Activated effector memory CD4-positive, alpha-beta T cell treated with Interleukin-2 at 50 U/mL for 16 hours (primary cell): ENCODE measurements at places on chromosomes 6 and 20.

- DNase-seq, result peak; percentile 26
These were observed at the start of gene LHFPL5 for GRCh38 chr6:35804996-35805736. Gene LHFPL5, plus strand, starts transcription at chr6:35805352. Its CDS starts 319 bp downstream, at chr6:35805671.

DNA sequence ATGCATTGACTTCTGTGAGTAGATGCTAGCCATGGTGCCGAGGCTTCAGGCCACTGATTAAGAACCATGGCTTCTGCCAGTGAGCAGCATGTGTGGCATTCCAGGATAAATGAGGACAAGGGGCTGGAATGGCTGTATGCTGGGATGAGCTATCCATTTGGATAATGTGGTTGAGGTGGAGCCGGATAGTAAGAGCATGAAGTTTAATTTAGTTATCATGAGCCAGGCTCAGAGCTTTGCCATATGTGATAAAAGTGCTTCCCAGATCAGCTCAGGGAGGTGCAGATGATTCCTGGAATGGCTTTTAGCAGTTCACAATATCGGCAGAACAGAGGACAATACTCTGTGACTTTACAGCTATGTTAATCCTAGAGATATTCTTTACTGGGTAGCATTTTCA is 34.6 kb upstream of the RNF8 start:
- no peak for DNase-seq

GRCh38 chr20:17391127-17391771 is 139.9 kb downstream of the BFSP1 start:
- no peak for DNase-seq

- peak; percentile 96 for DNase-seq
These were observed at the start of gene TASP1 for GRCh38 chr20:13638496-13639149. Gene TASP1, minus strand, starts transcription at chr20:13638932. Its CDS starts 8,854 bp downstream, at chr20:13630078.

DNA sequence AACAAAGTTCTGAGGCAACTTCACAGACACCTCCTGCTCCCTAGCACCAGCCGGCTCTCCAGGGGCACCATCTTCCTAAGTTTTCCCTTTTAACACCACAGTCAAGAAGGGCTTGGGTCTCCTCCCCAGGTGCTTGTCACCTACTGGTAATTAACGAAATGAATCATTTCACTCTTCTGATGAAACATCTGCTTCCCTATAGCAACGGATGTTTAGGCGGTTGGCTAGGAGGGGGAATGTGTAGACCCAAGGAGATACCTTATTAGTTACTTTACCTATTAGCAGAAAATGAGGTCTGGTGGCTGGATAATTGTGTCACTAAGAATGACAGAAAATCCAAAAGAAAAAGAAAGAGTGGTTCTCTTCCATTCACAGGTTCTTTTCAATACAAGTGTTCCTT is 46.3 kb upstream of the FABP7 start:
- DNase-seq, result no peak

DNA sequence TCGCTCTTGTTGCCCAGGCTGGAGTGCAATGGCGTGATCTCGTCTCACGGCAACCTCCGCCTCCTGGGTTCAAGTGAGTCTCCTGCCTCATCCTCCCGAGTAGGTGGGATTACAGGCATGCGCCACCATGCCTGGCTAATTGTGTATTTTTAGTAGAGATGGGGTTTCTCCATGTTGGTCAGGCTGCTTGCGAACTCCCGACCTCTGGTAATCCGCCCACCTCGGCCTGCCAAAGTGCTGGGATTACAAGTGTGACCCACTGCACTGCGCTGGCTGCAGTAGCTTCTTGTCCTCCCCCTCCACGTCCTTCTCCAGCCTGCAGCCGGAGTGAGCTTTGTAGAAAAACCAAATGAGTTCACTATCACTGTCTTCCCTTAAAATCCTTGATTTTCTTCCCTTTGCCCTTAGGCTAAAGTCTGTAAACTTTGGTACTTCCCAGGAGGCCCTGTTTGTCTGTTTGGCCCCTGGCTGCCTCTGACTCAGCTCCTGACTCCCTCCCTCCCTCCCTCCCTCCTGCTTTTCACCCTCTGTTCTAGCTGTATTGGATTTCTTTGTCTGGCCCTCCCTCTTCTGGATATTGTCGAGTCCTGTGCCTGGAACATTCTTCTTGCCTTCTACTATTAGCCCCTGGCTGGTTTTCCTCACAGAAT is 12.9 kb downstream of the PARD6B start:
- no peak for DNase-seq

- DNase-seq, result no peak
These were observed 122.3 kb downstream of the RNASET2 start for GRCh38 chr6:166834049-166834448.

DNA sequence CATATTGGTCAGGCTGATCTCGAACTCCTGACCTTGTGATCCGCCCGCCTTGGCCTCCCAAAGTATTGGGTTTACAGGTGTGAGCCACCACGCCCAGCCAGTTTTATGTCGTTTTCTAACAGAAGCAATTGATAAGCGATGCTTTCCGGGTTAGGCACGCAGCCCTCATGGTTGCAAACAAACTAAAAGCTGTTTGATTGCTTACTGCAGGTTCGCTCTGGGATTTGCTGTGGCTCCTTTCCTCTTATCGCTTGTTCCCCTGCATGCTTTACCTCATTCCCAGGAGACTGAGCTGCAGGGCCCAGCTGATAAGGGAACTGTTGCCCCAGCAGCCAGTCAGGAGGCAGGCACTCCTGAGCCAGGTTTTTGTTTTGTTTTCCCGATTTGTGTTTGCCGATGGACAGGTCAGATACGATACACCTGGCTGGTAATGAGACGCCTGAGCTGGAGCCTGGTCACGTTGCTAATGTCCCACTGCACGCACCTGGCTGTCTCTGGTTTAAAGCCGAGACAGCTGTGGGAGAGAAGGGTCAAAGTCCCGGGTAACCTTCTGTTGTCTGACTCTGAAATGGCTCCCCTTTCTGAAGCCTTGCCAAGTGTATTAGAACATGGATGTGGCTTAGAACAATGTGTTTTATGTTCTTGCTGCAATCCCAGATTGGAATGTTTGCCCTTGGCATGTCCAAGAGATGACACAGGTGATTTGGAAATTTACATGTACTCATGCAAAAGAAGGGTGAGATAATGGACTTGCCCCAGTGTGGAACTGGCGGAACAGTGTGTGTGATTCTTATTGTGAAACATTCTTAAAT is 19.9 kb downstream of the DSP start:
- no peak for DNase-seq

DNA sequence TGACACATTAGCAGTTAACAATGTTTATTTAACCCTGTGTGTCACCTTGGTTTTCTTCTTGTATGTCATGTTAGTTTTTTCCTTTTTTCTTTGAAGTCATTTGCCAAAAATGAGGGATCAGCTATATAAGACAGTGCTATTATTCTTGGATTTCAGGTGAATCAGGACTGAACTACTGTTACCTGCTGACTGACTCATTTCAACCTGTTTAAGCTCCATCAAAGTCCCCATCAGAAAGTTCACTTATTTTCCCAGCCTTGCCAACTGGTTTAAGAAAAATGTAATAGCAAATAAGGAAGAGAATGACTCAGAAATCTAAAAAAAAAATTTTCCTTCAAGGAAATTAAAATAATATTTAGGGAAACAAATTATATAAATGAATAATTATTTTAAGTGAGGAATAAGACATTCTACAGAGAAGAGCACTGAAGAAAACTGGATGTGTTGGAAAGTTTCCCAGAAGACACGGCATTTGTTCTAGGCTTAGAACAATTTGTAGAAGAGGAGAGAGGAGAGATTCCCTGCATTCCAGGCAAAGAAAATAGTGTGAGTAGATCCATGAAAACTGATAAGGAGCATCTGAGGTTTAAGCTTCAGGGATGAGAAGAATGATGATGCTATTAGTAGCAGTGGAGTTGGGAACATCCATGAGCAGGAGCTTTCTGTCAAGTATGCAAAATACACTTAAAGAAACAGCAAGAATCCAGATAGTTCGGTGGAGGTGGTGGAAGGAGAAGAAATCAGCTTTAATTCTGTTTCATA is 84.9 kb upstream of the SIM1 start:
- no peak for DNase-seq

GRCh38 chr6:84095156-84095555 is 61.6 kb downstream of the MRAP2 start:
- DNase-seq, result no peak

DNA sequence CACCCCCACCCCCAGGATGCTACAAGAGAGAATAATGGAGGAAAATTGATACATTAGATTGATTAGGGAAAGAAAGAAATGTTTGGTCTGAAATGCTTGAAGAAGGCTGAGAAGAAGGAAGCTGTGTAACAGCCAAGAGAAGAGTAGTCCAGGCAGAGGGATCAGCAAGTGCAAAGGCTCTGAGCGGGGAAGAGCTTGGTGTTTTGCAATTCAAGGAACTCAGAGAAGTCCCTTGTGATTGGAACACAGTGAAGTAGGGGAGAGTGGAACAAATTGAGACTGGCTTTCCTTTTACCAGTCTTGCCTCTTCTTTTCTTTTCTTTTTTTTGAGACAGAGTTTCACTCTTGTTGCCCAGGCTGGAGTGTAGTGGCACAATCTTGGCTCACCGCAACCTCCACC is 76.6 kb upstream of the CHD6 start:
- no peak for DNase-seq

DNA sequence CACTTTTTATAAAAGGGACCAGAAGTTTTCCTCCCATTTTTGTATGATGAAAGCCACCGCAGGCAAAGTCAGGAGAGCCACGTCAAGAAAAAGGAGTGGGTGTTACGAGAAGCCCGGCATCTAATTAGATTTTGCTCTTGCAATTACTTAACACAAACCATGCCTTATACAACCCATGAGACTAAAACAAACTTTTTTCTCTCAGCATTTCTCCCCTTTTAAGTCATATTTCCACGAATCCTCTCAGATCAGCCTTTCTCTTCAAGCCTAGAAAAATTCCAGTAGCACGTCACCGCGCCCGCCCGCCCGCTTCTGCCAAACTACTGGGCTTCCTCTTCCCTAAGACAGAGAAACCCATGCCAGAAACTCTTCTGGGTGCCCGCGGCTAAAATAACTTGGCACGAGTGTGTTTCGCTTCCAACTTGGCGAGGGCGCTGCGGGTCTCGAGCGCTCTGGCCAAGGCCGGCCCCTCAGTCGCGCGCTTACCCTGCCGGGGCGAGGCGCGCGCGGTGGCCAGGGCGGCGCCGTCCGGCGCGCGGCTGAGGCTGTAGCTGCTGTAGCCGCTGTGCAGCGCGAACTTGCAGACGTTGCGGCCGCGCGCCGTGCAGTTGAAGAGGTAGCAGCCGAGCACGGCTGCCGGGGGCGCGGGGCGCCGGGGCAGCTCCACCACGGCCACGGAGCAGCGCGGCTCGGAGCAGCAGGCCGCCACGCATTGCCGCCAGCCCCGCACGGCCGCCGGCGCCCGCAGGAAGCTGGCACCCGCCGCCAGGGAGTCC is 1.0 kb downstream of the LRP11 start:
- DNase-seq, result no peak

DNA sequence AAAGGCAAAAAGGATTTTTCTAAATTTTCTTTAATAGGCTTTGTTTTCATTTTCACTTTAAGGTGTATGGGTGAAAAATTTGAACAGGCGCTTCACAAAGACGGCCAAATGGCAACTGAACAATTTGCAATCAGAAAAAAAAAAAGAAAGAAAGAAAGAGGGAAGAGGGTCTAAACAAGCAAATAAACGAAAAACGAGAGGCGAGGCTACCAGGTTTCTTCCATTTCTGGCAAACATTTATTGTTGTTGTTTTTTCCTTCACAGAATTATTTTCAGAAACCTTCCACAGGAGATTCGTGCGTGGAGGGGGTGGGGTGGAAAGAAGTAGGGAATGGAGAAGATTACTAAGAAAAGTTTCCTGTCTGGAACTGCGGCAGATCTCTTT is 24.3 kb downstream of the POM121L2 start:
- DNase-seq, result no peak

- DNase-seq, result no peak
These were observed 111.0 kb upstream of the RALGAPA2 start for GRCh38 chr20:20823476-20823881.

- no peak for DNase-seq
These were observed 32.8 kb downstream of the PSMB9 start for GRCh38 chr6:32886681-32887383.

GRCh38 chr6:71048320-71049164 is 91.7 kb upstream of the B3GAT2 start:
- no peak for DNase-seq

DNA sequence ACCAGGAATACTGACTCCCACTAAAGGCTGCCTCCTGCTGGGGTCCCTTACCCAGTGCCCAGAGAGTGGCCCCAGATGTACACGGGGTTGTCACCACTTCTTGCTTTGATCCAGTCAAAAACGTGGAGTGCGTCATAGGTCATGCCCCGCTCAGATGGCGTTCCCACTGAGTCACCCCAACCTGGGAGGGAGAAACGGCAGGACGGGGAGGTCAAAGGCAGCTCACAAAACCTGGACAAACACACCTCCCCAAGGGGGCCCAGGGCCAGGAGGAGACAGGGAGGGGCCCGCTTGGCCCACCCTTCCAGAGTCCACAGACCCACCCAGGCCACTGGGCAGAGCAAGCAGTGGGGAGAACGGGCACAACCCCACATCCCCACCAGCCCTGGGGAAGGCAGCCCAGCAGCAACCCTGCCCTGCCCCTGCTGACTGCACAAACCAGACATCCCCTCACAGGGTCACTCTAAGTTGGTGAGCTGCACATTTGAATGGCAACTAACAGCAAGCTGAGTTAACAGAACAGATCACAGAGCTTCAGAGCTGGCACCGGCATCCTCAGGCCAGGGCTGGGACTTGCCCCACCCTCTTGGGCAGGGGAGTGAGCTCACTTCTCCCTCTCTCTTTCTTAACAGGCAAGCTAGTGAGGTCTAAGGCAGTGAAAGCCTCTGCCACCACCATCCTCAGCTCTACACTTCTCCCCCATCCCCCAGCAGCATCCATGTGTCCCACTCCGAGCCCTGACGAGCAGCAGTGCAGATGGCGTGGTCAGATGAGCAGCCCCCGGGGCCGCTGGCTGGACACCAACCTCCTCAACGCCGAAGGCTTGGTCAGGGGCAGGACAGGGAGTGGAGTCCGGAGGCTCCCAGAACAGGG is 61.7 kb downstream of the PYGB start:
- no peak for DNase-seq

- no peak for DNase-seq
These were observed 206.6 kb upstream of the PREP start for GRCh38 chr6:105609375-105609991.

- no peak for DNase-seq
These were observed 120.2 kb downstream of the GMPR start for GRCh38 chr6:16358531-16359138.

- DNase-seq, result no peak
These were observed 1273.9 kb upstream of the MAP3K7 start for GRCh38 chr6:91860541-91861335.

- no peak for DNase-seq
These were observed 51.4 kb downstream of the PPP1R14C start for GRCh38 chr6:150194195-150194594.

DNA sequence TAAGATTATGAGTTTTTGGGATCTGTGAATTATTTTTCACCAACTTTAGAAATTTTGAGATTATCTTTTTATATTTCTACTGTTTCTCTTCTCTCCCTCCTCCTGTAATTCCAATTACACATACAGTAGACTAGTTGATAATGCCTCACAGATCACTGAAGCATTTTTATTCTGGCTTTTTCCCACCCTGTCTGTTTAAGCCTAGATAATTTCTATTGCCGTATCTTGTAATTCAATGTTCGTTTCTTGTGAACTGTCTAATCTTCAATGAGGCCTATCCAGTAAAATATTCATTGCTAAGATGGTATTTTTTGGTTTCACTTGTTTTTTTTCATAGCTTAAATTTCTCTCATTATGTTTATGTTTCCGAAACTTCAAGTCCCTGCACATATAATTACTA is 12.0 kb downstream of the MDN1 start:
- DNase-seq, result no peak
